Stimulated activated CD4-positive, alpha-beta T cell treated with anti-CD3 and anti-CD28 coated beads, Interleukin-15, amount 100 ng/mL, for 1 hour (primary cell): ENCODE measurements at places on chromosomes 2 and 18.

DNA sequence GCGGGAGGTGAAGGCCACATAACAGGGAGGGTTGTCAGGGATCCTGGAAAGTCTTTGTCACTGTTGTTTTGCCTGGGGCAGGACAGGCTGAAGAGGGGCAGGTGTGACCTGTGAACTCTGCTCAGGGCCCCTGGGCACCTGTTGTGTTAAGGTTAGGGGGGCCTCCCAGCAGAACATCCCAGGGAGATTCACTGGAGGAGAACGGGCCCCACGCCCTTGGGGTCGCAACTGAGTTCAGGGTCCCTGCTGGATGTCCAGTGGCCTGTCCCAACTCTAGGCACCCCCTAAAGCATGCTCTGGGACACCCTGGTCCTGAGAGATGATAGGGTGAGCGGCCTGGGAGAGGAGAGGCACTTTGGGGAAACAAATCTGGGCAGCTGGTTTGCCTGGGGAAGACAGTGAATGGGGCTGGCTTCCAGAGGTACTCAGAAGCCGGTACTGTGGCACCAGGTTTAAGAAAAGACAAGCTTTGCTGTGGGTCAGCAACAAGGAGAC, 22.9 kb downstream of the GPR35 start:
- no peak for DNase-seq

- DNase-seq, result no peak
These were observed 22.8 kb upstream of the PTMA start for GRCh38 chr2:231685349-231686191.

DNA sequence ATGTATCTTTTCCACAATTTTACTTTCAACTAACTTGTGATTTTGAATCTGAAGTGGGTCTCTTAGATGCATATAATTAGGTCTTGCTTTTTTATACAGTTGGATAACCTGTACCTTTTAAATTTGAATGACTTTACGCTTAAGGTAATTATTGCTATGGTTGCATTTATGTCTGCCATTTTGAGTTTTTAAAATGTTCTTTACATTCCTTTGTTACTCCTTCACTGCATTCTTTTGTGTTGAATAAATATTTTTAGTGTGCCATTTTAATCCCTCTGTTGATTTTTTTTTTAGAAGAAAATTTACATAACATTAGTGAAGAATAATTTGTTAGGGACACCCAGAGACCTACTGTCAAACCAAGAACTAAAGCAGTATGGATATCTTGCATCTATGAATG, 65.3 kb downstream of the BIRC6 start:
- no peak for DNase-seq

GRCh38 chr2:173952267-173953046, 12.7 kb downstream of the SP3 start:
- DNase-seq, result no peak

GRCh38 chr2:228878138-228878537, 392.9 kb downstream of the PID1 start:
- DNase-seq, result no peak

DNA sequence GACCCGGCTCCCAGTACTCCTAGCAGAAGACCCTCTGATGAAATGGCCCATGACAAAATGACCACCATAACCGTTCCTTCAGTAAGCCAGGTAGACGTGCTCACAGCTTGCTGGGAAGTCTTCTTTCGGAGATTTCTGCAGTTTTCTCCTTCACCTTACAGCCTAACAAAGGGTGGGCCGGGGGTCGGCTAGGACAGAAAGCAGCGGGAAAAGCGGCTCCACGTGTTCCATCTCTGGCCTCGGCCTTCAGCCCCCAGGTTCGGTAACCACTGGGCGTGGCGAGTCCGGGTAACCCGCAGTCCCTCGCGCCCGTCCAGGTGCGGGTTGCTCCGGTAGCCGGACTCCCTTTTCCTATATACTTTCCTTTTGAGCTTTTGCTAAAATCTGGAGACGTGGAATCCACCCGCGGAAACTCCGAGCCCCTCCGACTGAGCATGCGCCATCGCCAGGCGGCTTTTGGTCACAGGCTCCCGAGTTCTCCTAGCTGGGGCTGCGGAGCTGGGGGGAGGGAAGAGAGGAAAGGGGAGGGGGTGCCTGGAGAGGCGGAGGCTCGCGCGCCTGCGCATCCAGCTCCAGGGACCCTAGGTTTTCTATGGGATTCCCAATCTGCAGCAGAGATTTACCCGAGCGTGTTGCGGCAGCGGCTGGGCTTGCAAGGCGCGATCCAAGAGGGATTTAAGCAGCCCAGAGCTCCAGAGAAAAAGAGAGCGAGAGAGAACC, at the start of gene VSNL1:
Gene VSNL1, plus strand, starts transcription at position 604 of the 720 bp plus-strand sequence. CDS start 51,379 bp downstream, outside the sequence.
- no peak for DNase-seq

DNA sequence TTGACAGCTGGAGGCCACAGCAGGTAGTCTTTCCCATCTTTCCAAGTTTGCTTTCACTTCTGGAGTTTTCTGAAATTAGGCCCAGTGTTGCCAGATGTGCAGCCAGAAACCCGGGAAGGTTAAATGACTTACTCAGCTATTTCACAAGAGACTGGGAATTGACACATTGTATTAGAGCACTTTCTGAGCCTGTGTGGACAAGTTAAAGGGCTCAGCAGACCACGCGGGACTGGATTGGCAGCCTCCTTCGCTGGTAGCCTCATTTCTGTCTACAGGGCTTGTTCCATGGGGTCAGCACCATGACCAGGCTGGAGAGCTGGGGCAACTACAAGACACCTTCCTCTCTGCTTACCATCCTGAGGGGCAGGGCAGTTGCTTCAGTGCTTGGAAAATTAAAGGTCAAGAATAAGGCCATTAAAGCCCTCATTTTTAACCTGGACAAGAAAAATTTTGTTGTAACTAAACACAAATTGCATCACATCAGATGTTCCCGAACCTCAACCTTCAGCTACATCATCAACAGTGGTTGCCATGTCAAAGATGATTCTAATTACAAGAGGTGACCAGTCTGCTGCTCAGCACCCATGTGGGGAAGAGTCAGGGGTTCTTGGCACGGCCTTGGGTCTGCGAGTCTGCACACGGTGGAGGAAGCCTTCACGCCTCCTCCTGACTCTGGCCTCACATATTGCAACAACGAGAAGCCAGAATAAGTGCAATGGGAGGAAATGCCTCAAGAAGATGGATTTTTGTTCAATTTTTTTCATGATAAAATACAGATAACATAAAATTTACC, 279.5 kb upstream of the RAB6C start:
- no peak for DNase-seq

GRCh38 chr2:65834771-65835475, 402.5 kb upstream of the SPRED2 start:
- DNase-seq, result no peak

- DNase-seq, result no peak
These were observed 1550.8 kb upstream of the PIK3C3 start for GRCh38 chr18:40404284-40404683.

DNA sequence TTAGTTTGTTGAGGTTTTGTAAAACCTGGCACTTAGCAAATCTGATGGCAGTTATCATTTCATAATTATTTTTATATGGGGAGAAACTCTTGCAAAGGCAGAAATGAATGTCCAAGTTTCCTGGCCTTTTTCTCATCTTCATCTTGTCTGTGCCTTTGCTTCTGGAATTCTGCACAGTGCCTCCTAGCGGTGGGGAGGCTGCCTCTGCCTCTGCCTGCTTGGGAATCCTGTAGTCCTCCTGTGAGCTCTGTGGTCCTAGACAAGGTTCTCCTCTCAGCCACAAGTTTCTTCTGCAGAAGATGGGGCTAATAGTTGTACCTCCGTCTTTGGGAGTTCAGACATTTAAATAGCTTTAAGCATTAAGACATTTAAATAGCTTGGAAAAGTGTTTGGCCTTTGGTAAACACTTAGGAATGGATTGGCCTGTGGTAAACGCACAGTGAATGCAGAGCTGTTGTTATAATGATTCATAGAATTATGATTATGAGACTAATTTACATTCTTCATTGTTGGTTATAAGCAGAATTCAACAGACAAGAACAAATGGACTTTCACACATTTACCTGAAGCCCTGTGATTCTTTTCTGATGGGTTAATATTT, 101.2 kb downstream of the ZNF236 start:
- no peak for DNase-seq

DNA sequence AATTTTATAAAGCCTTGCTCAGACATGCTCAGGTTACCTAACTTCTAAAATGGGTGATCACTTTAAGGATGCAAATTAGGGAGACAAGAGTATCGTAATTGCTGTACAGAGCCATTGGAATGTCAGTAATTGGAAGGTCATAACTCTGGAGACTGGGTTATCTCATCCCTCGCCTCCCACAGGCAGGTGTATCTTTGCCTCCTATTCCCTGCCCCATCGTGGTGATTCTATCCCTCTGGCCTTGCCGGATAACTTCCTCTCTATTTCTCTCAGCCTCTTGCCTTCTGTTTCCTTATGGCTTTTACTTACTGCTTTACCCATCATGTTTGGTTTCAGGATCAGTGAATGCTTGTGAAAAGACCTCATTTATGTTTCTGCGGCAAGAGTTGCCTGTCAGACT, 2.5 kb downstream of the PDK1 start:
- DNase-seq, result no peak

DNA sequence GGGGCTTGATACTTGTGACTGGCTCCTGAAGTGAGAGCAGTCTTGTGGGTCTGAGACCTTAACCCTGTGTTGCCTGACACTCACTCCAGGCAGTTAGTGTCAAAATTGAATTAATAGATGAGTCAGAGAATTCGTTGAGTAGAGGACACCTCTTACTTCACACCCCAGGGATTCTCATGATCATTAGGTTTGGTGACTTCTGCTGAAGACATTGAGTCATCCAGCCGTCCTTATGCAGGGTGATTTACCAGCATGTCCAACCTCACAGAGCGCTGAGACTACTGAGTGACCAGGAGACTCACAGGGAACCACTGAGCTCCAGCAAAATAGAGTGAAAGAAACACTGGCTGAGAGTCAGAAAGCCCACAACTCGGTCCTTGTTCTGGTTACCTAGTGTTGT, 36.0 kb upstream of the EVA1A start:
- no peak for DNase-seq

DNA sequence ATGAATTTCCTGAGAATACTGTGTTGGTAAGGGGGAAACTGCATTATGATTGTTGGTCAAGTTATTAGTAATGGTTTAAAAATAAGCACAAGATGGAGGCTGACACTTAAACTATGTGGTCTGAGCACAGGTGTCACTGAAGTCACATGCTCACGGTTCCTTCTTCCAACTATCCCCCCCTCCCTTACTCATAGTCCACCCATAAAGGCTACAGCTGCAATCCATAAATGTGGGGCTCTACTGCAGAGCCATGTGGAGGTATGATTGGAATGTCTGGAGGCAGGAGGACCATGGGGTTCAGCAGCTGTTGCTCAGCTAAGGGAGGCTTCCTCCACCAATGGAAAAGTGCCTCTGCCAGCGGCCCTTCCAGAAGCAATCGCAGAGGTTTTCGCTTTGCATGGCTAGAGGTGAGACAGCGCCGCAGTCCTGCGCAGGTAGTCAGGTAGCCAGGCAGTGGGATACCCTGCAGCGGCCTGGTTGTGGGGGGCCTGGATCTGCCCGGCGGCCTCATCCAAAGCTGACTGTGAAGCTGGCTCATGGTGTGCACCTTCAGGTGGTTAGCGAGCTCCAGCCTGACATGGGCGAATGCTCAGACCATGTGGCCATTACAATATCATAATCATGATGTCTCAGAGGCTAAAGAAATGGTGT, 249.6 kb downstream of the DCDC2C start:
- DNase-seq, result no peak

DNA sequence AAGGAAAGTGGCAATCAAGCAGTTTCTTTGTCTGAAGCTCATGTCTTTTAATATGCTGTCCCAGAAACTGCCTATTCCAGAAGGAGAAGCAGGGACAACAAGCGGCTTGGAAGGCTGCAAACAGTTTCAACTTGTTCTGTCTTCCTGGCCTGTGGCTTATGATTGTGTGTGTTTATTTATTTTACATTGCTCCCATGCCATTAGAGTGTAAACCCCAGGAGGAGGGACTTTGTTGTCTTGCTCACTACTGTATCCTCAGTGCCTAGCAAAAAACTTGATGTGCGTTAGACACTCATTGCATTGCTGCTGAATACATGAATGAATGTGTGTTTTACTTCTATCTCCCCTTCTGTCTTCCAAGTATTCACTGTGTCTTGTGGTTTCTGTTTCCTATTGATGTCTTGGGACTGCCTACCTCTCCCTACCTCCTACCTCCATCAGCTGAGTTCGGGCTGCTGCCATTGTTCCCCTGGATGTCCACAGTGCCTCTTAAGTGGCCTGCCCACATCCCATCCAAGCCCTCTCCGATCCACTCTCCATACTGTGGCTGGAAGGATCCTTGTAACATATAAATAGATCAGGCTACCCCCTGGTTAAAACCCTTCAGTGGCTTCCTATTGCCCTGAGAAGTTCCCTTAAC, 261.4 kb downstream of the DYSF start:
- DNase-seq, result no peak

DNA sequence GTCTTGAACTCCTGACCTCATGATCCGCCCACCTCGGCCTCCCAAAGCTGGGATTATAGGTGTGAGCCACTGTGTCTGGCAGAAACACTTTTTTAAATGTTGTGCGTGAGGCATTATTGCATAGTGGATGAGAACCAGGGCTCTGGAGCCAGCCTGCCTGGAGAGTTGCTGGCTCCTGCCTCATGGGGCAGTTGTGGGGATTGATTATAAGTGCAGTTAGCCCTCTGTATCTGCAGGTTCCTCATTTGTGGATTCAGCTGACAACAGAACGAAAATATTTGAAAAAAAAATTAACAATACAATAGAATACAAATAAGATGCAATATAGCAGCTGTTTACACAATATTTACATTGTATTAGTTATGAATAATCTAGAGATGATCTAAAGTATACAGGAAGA, 129.4 kb upstream of the EML6 start:
- no peak for DNase-seq

- DNase-seq, result no peak
These were observed 230.8 kb downstream of the TMEM182 start for GRCh38 chr2:102992607-102993006.

DNA sequence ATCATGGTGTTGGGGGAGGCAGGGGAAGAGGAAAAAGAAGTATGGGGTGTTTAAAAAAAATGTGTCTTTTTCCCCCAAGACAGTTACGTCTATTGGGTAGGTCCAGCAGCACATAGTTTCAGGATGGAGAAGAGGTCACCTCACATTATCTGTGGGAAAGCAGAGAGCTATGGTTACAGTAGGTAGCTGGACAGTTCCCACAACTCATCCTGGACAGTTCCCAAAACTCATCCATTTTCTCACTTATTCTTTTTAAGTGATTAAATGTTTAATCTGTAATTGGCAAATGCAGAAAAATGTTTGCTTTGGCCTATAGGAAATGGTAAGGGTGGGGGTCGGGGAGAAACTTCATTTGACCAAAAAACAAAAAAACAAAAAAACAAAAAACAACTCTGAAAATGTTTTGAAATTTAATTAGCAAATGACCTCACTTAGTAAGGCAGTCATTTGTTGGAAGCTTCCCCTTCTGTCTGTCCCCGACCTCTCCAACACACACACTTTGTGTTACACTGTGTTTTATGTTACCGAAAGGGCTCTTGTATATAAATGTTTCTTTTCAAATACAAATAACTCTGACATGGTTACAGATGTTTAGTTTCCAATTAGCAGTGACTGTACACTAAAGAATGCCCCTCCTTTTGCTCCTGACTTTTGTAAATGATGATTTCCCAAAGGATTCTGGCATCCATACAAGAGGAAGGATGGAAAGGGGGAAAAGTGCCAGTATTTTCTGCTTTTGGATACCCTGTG, 173.3 kb upstream of the ZFP36L2 start:
- no peak for DNase-seq

GRCh38 chr2:64731746-64732145, 78.0 kb upstream of the SERTAD2 start:
- no peak for DNase-seq
